Dermis microvascular lymphatic vessel endothelial cell (primary cell): ENCODE measurements at places on chromosomes 7 and 10.

DNA sequence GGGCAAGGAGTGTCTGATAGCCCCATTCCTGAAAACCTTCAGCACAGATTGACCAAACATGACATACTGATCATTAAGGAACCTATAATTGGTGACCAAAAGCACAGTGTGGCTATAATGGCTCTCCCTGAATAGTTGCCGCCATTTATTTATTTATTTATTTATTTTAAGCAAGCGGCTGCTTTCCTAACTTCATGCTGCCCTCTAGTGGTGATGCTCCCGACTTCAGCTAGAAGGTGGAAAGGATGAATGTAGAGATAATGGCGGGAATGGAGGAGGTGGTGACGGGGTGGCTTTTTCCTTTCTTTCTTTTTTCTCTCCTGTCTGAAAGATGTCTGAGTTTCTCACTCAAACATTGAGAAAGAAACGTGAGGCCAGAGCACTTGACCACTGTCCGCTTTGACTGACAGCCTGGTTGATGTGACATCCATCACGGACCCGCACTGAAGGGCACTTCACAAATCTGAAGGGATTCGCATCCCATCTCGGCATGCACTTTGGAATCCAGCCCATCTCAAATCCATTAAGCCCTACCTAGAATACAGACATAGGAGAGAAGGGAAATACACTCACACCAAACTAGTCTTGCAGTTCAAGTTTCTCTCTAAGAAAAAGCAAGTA lies 1090.1 kb downstream of the KCNMA1 start:
- peak; percentile 73 for DNase-seq

DNA sequence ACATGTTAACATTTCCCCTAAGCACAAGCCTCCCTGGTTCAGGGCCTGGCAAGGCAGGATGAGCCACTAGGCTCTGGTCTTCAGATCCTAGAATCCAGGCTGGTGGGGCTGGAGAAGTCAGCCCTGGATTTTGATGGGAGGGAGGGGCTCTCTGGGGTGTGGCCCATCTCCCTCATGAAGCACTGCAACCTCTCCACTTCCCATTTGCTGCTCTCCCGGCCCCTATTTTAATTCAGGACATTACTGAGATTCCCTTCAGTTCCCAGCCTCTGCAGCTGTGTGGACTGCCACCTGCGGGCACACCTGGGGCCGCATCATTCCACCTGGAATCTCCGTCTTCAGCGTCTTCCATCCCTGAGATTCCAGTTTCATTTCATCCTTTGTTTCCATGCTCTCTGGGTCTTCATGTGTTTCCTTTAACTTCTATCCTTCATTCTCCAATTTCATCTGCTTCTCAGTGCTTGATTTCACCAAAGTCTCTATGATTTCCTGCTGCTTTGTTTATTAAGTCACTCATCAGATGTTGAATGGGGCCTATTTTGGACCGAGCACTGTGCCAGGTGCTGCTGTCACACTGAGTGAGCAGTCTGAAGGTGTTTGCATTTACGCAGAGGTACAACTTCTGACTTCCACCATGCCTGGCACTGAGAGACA lies 253.6 kb downstream of the WDR37 start:
- DNase-seq = no peak

GRCh38 chr7:134422008-134422407 lies 36.9 kb downstream of the AKR1B1 start:
- peak; percentile 47 for DNase-seq

GRCh38 chr7:136016649-136017395 lies 39.7 kb upstream of the MTPN start:
- DNase-seq = no peak

DNA sequence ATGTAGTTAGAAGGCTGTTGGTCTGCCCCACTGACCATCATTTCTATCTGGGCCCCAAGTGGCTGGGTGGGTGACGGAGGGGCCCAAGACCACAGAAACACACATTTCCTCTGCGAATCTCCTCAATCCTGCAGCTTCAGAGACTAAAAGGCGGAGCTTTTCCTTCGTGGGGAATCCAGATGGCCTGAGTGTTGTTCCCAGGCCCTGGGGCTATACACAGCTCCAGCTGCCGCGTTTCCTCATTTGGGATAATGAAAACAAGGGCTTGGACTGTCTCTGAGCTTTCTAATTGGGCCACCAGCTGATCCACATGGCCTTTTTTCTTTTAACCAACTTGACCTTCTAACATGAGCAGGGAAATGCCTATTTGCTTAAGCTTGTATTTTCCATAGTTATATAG lies 339.9 kb downstream of the CXCL12 start:
- no peak for DNase-seq

DNA sequence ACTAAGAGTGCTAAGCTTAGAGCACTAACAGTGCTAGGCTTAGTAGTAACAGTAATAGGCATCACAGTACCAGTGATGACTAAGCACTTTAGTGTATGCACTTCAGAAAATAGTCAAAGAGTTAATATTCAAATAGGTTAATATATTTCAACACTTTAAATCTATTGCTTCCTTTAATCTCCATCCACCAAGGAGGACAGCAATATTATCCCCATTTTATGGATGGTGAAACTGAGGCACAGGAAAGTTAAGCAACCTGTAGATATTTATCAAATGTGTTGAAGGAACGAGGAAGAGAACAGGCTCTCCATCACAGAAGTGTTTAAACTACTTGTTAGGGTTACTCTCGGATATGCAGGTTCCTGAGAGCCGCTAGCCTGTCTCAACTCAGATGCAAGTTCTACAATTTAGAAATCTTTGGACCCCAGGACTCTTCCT lies 165.5 kb downstream of the PRKAG2 start:
- no peak for DNase-seq

DNA sequence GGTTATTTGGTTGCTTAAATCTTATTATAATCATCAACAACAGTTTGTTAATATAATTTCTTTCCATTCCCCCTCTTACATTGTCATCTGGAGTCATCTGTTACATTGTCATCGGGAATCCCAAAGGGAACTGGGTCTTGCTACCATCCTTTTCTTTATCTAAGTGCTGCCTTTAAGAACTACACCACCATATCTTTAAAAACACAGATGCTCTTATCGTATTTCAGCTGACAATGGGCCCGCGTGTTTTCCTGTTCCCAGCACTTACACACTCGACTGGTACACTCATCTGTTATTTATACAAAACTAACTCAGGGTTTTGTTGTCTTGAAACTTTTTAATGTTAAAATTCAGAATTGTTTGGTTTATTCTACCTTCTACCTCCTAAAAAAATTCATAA lies 256.2 kb upstream of the MGMT start:
- DNase-seq = no peak

DNA sequence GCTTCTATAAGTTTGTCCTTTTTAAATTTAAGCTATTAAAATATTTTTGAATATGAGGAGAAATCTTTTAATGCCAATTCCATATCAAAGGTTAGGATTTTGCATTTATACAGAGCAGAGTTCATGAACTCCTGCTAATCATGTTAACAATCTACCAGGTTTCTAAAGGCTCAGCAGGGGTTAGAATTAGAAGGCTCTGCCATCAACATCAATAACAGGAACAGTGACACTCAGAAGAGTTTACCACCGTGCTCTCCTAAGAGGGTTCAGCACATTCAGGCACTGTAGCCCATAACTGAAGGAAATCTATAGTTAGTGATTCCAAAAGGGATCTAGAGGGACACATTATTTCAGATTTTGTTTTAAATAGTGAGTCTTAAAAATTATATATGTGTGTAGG lies 100.1 kb downstream of the HOXA1 start:
- DNase-seq = no peak

GRCh38 chr10:120007261-120007660 lies 114.7 kb downstream of the SEC23IP start:
- DNase-seq = no peak

- no peak for DNase-seq
Measured at GRCh38 chr7:111839261-111839660, 277.0 kb upstream of the IMMP2L start.

GRCh38 chr10:127977357-127978009 lies 70.6 kb downstream of the PTPRE start:
- DNase-seq = peak; percentile 96

- DNase-seq = no peak
Measured at GRCh38 chr7:12993025-12993424, 305.6 kb downstream of the ARL4A start.

DNA sequence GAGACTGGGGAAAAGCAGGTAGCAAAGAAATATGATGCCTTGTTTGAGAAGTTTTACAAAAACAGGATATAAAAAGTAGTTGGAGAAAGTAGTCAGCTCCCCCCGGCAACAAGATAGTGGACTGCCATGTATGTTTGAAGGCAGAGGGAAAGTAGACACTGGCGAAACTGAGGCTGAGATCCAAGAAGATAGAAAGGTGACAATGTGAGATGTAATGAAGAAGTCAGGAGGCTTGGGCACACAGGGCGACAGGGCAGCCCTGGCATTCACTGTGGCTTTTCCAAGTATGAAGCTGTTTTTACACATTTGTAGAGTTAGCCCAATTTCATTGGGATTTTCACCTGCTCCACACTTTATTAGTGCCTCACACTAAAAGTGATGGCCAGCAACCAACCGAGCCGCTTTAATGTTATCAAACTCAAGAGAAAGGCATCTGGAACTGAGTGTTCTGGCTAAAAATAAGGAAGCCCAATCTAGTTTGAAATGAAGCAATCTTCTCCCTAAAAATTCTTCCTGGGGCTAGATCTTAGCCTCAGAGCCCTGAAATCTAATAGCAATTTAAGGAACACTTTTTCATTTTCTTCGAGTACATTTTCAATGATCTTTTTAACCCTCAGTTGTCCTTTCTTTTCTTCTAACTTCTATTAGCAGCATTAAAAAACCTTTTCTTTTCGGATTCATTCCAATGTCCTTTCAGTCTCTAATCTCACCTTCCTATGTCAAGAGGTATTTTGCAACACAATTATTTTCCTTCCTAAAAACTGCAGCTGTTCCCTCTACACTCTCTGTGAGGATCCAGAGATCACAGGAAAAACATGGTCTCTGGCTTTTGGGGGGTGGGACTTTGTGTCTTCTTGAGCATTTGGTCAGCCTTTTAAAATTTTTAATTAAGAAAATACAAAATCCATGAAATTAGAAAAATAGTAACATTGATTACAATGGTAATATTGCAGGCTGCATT lies 108.0 kb downstream of the RNLS start:
- no peak for DNase-seq
